ENCODE measurements at places on chromosomes 5 and 9.

- DNase-seq = peak; percentile 74
- H3K27me3 ChIP-seq = no peaks in the 10 kb centered on the region
- H3K27ac ChIP-seq = no peak overlapping the region
- peaks cover 44% of the 10 kb centered on the region for H3K4me1 ChIP-seq
Observed at GRCh38 chr5:76337953-76338451, 65.1 kb upstream of the IQGAP2 start.

GRCh38 chr5:137575211-137575610 lies 76.1 kb upstream of the SPOCK1 start:
- no peaks in the 10 kb centered on the region for H3K36me3 ChIP-seq
- no peak overlapping the region for H3K4me3 ChIP-seq
- H3K27me3 ChIP-seq = no peaks in the 10 kb centered on the region

GRCh38 chr5:114416254-114416653 lies 54.4 kb downstream of the KCNN2 start:
- H3K36me3 ChIP-seq = no peaks in the 10 kb centered on the region
- H3K4me3 ChIP-seq = no peak overlapping the region
- H3K4me1 ChIP-seq = no peaks in the 10 kb centered on the region
- no peaks in the 10 kb centered on the region for H3K27me3 ChIP-seq
- no peak for DNase-seq

- no peak for DNase-seq
- H3K27ac ChIP-seq = no peak overlapping the region
- no peak overlapping the region for H3K4me3 ChIP-seq
- H3K36me3 ChIP-seq = no peaks in the 10 kb centered on the region
- peaks cover 5% of the 10 kb centered on the region for H3K4me1 ChIP-seq
- no peaks in the 10 kb centered on the region for H3K27me3 ChIP-seq
Observed at GRCh38 chr9:37575001-37575400, 1.2 kb downstream of the FBXO10 start.

GRCh38 chr5:75472973-75473372 lies 38.5 kb downstream of the CERT1 start:
- DNase-seq = no peak
- H3K27ac ChIP-seq = no peak overlapping the region
- no peaks in the 10 kb centered on the region for H3K4me1 ChIP-seq
- H3K36me3 ChIP-seq = peaks cover 7% of the 10 kb centered on the region
- H3K4me3 ChIP-seq = no peak overlapping the region

DNA sequence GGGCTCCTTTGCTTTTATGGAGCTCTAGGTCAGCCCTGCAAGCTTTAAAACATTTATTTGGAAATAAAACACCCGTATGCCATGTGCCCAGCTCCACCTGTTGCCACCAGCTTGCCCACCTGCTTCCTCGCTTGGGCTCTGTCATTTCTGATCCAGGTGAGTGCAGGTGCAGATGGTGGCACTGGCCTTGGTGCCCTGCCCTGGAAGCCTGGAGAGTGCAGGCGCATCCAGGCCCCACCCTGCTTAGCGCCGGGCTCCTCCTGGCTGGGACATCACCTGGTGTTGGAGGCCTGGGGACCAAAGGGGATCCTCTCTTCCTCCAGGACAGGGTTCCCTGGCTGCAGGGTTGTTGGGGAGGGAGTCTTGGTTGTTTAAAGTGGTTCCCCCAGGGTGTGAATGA lies 35.8 kb downstream of the WNK2 start:
- no peak overlapping the region for H3K4me3 ChIP-seq
- no peak overlapping the region for H3K27ac ChIP-seq
- H3K4me1 ChIP-seq = no peaks in the 10 kb centered on the region
- H3K27me3 ChIP-seq = no peaks in the 10 kb centered on the region
- no peaks in the 10 kb centered on the region for H3K36me3 ChIP-seq

GRCh38 chr9:105421154-105421553 lies 26.7 kb upstream of the FSD1L start:
- no peak overlapping the region for H3K27ac ChIP-seq
- no peak for DNase-seq
- no peaks in the 10 kb centered on the region for H3K4me1 ChIP-seq
- no peak overlapping the region for H3K4me3 ChIP-seq
- no peaks in the 10 kb centered on the region for H3K36me3 ChIP-seq

DNA sequence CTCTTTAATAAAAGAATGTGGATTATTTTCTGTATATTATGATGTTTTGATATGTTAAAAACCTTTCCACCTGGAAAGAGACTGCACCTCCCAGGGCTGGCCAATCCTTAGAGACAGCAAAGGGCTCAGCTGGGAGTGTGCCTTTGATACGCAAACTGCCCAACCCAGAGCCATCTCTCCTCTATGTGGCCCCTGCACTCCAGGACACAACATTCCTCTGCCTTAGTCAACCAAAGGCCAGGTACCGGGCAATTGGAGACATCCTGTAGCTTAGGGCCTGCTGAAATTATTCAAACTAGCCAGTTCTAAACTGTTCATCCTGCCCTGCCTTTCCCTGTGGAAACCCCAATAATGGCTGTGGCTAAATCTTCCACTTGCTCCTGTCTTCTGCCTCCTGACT lies 5.0 kb upstream of the HSPB3 start:
- H3K4me3 ChIP-seq = no peak overlapping the region
- H3K4me1 ChIP-seq = no peaks in the 10 kb centered on the region
- no peak for DNase-seq
- H3K36me3 ChIP-seq = no peaks in the 10 kb centered on the region
- no peak overlapping the region for H3K27ac ChIP-seq
